SW 1271 (cell line): ENCODE measurements at places on chromosomes 2 and 18.
A peak's percentile ranks its signal among the peaks of the same experiment; 100 is the strongest.

DNA sequence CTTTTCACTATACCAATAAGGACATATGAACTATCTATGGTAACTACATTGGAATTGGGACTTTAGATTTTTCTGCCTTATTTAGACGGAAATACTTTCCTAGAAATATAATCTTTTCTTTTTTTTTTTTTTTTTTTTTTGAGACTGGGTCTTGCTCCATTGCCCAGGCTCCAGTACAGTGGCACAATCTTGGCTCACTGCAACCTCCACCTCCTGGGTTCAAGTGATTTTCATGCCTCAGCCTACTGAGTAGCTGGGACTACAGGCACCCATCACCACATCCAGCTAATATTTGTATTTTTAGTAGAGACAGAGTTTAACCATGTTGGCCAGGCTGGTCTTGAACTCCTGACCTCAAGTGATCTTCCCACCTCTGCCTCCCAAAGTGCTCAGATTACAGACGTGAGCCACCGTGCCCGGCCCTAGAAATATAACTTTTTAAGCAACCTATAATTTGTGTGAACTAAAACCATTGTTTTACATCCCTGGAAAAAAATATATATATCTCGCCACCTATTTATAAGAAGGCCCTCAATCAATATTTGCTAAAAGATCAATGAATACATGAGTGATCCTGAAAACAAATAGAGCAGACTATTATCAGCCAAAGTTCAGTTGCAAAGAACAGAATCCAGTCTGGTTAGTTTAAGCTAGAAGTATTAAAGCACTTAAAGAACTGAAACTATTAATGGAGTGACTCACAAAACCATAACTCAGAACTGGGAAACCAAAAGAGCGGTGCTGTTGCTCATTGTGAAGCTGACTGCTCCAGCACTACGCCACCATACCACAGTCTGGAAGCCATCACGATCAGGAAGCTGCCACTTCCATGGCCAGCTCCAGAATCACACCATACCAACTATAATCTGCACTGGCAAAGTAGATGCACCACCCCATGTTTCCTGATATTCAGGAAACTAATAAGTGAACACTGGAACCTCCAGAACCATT, 8.4 kb upstream of the HNRNPLL start:
- no peak for DNase-seq

GRCh38 chr2:27833931-27834330, 56.3 kb downstream of the RBKS start:
- no peak for DNase-seq

- no peak for DNase-seq
Measured at GRCh38 chr2:60317844-60318243, 235.6 kb downstream of the BCL11A start.

DNA sequence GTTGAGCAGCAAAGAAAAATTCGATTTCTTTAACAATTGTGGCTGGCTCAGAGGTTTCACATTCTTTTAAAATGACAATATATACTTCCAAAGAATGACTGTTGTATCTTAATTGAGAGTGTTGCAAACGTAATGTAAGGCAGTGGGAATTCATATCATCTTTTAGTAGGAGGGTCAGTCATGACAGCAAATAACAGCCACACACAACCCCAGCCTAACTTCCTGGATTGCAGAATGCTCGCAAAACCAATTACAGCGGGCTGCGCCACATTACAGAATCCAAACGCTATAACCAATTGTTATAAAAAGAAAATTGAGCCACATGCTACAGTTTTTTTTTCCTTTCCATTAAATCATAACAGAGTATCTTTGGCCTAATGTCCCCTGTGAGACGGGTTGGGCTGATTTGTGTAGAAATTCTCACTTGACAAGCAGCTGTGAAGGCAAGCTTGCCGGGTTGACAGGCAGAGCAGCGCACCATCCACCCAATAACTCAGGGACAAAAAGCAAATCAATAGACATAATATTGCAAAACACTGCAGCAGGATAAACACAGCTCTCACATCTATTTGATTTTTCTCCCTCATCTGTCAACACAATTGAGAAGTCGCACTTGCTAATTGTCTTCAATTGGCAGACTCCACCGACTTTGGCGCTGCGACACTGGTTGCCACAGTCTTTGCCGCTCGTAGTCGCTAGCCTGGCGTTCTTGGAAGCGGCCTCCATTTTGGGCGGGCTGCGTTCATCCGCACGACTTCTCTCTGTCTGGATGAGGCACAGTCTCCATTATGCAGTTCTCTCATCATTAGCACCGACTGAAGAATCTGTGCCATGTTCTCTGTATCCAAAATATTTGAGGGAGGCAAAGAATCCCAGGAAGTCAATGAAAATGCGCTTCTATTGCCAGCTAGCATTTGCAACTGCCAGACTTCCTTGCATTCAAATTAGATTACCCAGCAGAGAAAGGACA, 95.0 kb upstream of the CCDC68 start:
- no peak for DNase-seq

- no peak for DNase-seq
Measured at GRCh38 chr18:55269622-55270021, 310.4 kb upstream of the CCDC68 start.

DNA sequence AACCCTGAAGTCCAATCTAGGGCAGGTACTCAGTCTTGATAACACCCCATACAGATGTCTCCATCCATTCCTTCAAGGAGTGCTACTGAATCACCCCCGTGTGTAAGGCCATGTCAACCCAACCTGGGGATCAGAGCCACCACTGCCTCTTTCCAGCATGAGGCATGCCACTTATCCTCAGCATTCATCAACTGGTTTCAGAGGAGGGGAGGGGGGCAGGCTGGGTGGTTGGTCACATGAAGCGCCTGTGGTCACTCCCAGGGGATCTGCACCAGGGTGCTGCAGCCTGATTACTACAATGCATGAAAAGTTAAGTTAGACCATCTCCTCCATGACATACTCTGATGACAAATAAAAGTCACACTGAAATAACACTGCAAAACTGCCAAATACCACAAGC, 65.0 kb downstream of the UXS1 start:
- no peak for DNase-seq

- DNase-seq = no peak
Measured at GRCh38 chr2:142100139-142100873, 30.5 kb downstream of the LRP1B start.

DNA sequence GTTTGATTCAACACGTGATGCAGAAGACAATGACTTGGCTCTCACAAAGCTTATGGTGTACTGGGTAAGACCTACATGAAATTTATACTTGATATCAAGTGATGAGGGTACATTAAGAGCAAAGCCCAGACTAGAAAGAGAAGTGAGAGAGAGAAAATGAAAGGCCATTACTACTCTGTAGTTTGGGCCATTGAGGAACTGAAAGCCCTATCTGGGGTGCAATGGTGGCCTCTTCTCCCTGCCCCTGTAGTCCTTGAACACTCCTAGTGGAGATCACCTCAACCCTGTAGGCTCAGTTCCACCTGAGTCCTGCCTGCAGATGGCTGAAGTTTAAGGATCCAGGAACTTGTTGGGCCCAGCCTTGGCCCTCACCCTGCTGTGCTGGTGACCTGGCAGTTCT, 569.8 kb upstream of the MEX3C start:
- DNase-seq = no peak

DNA sequence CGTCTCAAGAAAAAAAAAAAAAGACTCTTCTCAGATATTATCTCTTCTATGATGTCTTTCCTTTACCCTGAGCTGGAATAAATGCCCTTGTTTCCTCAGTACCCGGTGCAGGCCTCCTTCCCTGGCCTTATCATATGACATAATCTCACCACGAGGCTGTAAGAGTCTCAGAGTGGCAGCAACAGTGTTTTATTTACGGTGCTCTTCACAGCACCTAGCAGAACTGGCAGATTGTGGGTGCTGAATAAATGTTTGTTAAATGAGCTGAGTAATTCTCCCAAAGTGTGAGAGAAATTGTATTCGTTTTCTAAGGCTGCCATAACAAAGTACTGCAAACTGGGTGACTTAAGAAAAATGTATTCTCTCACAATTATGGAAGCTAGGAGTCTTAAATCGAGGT, 82.8 kb upstream of the CD28 start:
- DNase-seq = no peak

DNA sequence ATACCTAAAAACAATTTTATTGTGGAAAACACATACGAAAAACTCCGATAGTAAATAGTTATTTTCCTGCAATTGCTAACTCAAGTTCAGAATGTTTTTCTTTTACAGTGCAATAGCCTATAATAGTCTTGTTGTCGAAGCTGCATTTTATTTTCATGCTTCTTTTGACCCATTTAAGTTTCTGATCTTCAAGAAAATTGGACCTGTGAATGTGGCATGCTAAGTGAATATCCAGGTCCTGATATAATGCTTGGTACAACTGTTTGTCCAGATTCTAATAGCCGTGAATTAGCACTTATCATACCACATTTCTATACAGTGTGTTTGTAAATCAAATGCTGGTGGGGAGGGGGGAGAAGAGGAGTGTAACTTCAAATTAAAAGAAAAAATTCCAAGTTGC, 3.0 kb upstream of the ONECUT2 start:
- no peak for DNase-seq

DNA sequence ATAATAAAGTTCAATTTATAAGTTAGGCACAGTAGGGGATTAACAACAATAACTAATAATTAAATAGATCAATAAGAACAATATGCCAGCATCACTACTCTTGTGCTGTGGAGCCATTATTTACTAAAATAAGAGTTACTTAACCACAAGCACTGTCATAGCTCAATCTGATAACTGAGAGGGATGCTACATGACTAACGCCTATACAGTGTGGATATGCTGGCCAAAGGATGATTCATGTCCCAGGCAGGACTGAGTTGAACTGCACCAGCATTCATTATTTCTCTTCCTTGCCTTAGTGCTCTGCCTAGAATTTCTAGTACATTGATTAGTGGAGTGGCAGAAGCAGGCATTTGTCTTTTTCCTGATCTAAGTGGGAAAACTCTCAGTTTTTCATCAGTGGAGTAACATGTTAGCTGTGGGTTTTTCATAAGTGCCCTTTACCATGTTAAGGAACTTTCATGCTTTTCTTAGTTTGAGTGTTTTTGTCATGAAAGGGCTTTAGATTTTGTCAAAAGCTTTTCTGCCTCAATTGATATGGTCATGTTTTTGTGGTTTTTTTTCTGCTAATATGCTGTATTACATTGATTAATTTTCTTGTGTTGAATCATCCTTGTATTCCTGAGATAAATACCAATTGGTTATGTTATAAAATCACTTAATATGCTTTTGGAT, 21.7 kb downstream of the KIAA1328 start:
- DNase-seq = peak; percentile 75

DNA sequence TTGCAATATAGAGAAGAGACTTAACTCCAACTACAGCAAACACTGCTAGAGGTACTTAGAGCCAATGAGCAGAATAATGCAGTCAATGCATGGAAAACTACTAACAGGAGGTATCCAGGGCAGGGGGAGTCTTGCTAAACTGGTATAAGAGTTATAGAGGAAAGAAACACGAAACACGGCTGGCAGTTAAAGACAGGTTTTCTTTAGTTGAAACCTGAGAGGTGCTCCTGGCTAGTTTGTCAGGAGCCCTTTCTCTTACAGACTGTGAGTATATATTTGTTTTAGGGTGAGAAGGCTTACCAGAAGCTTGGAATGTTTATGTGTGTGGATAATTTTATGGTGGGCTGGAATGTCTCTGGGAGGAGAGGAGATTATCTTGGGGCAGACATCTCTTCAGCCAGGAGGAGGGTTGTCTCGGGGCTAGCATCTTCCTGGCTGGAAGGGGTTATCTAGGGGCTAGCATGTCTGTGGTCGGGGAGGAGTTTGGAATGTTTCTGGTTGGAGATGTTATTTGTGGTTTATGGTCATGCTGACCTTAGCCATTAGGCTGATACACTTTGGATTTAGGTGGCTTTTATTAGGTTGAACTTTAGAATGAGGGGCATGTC, 1048.8 kb downstream of the DPP10 start:
- no peak for DNase-seq

DNA sequence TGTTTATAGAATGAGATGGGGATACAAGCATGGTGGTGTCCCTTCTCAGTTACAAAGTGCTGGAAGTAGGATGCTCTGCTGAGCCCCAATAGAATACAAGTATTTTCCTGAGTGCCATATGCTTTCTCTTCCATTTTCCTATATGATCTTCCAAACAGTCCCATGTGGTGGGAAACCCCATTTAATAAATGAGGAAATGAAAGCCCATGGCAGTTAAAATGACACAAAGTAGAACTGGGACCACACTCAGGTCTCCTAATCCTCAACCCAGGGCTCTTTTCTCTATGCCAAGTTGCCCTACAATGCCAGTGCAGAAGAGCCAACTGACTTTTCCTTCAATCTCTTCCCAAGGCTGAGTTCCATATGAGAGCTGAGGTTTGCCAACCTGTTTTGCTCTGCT, 210.2 kb upstream of the FBXO11 start:
- no peak for DNase-seq

GRCh38 chr2:148877403-148877740, 2.3 kb downstream of the KIF5C start:
- no peak for DNase-seq

GRCh38 chr2:54049365-54049764, 66.0 kb upstream of the ACYP2 start:
- DNase-seq = no peak

- peak; percentile 31 for DNase-seq
Measured at GRCh38 chr18:70454704-70455322, 166.0 kb downstream of the SOCS6 start.

- no peak for DNase-seq
Measured at GRCh38 chr2:38145236-38145635, 69.3 kb upstream of the CYP1B1 start.

DNA sequence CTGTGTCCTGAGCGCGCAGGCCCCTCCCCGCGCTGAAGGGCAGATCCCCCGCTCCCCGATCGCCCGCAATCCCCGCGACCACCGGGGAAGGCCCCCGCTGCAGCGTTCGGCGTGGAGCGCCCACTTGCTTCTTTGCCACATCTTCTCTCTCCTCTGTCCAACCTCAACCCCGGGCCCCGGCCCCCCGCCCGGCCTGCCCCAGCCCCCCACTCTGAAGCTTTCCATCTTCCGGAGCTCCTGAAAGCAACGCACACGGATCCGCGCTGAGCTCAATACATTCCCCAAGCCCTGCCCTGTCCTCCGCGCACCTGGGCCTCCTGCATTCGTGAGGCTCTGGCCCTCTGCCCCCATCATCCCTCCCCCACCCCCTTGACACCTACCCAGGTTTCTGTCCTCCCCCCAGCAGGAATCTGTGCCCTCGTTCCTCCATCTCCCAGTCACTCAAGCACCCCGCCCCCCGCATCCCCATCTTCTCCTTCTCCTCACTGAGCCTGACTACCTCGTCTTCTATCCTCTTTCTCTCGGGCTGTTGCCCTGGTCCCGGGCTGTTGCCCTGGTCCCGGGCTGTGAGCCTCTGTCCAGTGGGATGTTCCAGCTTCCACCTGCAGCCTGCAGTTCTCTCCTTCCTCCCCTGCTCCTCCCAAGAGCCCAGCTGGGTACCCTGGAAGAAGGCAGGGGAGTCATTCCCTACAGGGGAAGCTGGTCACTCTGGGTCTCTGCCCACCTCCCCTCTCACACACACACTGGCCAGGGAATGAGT, 7.8 kb downstream of the SPEG start:
- DNase-seq = no peak

GRCh38 chr2:10490806-10491291, 42.7 kb upstream of the ODC1 start:
- DNase-seq = no peak

GRCh38 chr2:5749347-5749746, 57.2 kb downstream of the SOX11 start:
- DNase-seq = no peak
